Activated T-cell treated with anti-CD3 and anti-CD28 coated beads, Interleukin-2, amount 50 U/mL, for 72 hours (primary cell): ENCODE measurements at places on chromosomes 7 and 10.

DNA sequence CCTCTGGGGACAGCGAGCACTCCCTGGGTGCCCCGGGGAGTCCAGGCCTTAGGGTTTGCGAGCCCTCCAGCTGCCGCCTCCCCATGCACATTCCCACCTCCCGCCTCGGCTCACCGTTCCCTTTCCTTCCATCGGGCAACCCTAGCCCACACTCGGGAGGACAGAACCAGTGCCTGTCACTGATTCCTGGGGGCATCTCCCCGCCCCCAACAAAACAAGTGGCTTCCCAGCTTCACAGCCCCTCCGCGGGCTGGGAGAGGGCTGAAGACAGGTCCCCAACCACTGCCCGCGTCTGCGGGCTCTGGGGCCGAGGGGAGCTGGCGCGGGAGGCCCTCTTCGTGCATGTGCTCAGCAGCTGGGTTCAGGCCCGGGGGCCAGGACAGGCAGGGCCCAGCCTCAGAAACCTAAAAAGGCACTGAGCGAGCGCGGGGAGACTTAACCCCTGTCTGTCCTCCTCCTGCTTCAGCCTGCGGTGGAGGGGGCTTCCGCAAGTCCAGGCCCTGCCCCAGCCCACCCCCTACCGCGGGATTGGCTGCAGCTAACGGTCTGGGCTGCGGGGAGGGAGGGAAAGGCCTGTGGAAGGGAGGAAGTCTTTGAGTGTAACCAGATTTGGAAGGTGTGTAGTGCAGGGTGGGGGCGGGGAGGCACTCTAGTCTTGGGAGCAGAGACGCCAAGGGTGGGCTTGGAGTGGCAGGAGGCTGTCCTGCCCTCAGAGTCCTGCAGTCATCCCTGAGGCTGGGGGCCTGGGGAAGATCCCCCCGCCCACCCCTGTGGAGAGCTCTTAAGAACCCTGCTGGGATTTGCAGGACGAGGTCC is 1.2 kb downstream of the FLNC start:
- DNase-seq = no peak

- DNase-seq = no peak
These were observed 3.2 kb downstream of the PPRC1 start for GRCh38 chr10:102135956-102136526.

DNA sequence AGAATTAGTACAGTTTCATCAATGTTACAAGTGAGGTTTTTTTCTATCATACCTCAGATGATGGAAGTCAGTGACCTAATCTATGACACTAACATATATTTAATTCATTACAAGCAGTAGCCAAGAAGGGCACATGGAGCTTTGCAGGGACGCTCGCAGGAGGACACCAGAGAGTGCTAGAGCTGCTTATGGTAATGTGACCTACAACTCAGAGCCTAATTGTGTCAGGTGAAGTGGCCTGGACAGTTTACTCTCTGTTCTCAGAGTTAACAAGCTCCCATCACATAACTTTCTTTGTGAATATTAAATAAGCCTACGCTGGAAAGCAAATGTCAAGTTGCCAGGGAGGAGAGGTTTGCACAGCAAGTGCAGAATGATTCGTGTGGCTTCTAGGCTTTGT is 11.6 kb upstream of the CNNM2 start:
- DNase-seq = no peak

DNA sequence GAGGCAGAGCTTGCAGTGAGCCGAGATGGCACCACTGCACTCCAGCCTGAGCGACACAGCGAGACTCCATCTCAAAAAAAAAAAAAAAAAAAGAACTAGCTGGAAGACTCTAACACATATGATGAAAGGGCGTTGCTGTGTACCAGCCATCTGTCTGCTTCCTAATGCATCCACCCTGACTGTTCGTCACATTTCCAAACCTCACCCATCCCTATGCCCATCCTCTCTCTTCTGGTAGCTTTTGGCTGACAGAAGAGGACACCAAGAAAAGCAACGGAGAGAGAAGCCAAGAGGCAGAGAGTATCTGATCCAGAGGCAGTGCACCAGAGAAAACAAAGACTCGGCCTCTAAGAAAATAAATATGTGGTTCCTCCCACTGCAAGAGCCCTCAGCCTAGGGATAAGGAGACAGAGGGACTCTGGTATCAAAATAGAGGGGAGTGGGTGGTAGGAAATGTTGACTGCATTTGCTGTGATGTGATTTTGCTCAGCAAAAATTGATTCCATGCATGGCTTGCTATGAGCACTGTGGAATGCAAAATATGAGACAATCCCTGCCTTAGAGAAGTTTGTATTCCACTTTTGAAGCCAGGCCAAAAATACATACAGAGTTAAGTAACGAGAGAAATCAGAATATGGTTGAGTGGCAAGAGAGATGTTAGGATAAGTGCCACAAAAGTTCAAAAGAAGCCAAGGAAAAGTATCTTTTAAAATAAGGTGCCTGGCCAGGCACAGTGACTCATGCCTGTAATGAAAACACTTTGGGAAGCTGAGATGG is 100.8 kb upstream of the STK17A start:
- no peak for DNase-seq

DNA sequence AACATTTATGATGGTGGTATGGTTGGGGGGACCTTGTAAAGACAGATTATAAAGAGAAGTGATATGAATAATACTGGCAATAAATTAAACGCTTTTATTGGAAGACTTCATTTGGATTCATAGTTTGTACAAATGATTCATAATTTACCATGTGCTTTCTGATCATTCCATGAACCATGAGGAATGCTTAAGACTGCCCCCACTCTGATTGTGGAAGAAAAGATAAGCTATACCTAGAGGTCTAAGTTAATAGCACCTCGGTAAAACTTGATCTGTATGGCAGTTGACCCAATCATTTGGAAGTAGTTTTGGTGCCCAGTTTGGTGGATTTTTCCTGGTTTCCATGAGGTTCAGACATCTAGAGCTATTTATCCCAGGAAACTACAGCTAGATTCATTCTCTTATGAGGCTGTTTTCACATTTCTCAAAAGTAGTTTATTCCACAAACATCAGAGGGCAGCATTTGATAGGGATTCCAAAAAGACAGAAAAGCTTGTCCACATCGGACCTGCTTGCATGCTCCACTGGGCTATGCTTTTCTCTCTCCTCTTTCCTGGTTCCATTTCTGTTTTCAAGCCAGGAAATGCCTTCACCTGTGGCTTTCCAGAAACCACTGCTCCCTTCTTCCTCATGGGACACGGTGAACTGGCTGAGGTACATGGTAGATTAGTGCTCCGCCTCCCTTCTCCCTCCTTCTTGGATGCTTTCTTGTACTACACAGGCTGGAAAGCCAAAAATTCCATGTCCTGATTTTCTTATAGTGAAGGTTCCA is 29.2 kb downstream of the TFAM start:
- DNase-seq = no peak

DNA sequence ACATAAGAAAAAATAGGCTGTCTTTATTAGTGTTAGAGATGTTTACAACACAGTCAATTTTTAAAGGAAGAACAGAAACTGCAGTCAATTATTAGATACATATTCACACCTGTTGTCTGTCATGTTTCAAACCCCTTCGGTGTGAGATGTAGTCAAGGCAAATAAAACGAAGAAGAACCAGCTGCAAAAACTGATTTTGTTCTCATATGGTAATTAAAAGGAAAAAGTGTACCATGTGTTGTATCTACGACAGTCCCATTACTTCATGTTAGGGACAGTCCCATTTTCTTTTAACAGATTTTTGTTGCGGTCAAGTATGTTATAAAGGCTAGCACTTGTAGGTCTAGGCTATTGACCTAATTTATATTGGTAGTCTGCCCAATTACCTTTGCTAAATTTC is 149.4 kb downstream of the LRRN3 start:
- DNase-seq = no peak

DNA sequence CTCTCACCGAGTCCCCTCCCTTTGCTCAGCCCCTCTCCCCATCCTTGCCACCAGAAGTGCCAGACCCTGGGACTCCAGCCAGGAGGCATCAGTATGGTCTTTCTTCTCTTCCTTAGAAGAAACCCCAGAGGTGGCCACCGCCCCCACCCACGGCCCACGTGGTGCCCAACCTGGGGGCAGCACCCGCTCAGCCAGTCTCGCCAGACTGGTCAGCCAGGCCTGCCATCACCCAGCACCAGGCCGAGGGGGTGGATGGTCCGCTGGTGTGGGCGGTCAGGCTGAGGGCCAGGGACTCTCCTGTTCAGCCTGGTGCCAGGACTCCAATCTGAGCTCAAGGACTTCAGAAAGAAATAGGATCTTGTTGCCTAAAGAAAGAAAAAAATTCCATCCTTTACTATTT is 5.8 kb upstream of the CLDN4 start:
- no peak for DNase-seq
